ENCODE measurements at places on chromosomes 7 and 10. TPM values are rescaled to one million over a fixed set of nuclear protein-coding genes. Genes with fewer than 3 reads are reported as not detected.
A peak's percentile ranks its signal among the peaks of the same experiment; 100 is the strongest.

- peak; percentile 55 for DNase-seq
These were observed 117.7 kb upstream of the LANCL2 start for GRCh38 chr7:55247428-55247827.

STAG3 gene
- 0.96 TPM for total RNA-seq

SH2D4B gene
- total RNA-seq: not detected

- no peak for DNase-seq
These were observed 120.0 kb downstream of the MKX start for GRCh38 chr10:27625452-27626211.

DNA sequence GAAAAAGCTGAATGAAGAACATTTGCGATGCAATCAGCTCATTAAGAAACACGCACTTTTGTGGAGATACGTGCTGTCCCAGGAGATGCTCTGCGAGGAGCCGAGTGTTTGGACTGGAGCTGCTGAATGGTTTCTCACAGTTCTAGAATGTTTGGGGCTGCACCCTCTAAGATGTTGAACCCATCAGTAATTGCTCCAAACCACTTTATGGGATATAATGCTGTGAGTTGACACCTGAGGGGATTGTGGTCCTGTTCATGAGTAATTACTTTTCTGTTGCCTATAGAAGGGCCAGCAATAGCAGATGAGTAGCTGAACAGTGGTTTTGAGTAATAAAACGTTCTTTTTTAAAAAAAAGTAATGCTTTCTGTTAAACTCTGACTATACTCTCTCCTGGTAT, 63.1 kb downstream of the IKZF1 start:
- no peak for DNase-seq

DNA sequence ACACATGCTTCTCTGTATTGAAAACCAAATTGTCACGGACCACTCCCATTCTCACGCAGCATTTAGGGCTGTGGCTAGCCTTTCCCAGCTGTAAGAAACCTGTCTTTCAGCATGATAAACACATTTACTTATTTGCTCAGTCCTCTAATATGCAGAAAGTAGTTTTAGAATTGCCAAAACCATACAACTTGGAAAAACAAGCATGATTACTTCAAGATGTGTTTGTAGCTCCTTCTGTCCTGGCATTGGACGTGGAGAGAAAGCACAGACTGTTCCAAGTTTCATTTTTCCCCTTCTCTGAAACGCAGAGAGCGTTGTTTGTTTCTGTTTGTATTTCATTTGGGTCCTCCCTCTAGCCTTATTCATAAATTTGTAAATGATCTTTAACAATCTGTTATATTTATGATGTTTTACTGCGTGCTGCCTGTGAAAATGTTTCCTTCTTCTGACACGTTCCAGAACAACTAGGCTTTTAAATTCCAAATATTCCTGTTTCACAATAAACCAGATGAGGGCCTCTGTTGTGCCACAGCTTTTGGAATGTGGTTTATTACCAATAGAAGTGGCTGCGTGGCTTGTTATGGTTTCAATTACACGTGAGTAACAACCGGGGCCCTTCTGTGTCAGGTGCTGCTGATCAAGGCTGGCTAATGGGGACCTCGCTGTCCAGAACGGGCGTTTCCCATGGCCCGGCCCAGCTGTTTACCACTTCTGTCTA, 26.1 kb downstream of the MNX1 start:
- DNase-seq: peak; percentile 44

DNA sequence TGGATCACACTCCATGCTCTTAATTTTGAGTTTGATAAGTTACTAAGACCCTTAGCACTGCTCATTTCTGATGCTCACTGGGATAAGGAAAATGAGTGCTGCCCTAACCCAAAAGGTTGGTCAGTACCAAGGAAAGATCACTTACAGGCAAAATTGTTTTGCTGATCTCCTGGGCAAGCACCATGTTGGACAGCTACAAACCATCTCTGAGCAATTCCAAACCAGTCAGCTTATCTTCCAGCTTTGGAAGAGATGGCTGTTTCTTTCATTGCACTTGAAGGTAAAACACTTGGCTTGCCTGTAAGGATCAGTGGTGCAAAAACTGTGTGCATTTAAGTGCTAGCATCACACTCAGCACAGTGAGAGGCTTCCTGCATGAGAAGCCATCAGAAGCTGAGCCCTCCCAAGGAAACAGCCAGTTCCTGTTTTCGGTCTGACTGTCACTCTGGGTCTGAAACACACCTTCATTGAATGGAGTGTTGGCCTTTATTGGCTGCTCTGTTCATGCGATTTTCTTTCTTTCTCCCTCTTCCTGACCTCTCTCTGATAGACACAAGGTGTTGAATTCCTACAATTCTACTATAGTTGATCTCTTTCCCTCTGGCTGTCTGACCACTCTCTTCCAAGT, 126.4 kb upstream of the GHITM start:
- DNase-seq: no peak

- peak; percentile 90 for DNase-seq
These were observed 150.1 kb upstream of the SHH start for GRCh38 chr7:155962191-155962967.

DNA sequence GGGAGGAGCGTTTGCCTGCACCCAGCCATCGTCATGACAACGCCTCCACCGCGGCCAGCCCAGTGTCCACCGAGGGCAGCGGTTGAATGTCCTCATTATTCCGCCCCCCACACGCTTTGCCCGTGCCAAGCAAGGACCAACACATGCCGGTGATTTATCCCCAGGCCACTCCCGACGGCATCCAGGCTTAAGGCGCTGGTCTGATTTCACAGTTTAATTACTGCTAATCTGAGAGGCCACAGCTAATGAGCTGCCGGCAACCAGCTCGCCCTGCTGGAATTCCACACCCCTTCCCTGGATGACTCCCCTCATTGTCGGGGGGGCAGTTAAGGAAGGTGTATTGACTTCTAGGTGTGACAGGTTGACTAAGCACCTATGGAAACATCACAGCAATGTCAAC, 432.3 kb downstream of the DNAJB6 start:
- DNase-seq: no peak

- DNase-seq: no peak
These were observed 10.3 kb downstream of the PWWP2B start for GRCh38 chr10:132407243-132407746.

SPDYE2 gene
- total RNA-seq: not detected

GRCh38 chr10:35498693-35499092, 106.4 kb upstream of the GJD4 start:
- DNase-seq: no peak

TAS2R4 gene
- total RNA-seq: 0.06 TPM

DNA sequence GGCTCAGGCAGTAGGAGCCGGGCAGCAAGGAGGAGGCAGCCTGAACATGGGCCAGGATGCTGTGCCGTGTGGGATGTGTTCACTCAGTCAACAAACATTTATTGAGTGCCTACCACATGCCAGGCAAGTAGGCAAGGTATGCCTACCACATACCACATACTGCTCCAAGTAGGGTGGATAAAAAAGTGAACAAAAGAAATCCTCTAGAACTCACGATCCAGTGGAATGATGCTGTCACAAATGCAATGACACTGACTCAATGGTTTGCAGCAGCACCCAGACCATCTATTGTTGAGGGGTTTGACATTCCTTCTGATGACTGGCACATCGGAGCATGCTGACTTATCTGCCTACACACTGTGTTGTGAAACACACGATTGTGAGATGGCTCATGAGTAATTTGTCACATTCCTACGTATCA, 413.5 kb downstream of the NRG3 start:
- DNase-seq: no peak

GRCh38 chr10:16227674-16228073, 209.1 kb upstream of the PTER start:
- DNase-seq: no peak

- no peak for DNase-seq
These were observed 71.0 kb upstream of the STK17A start for GRCh38 chr7:43511769-43512515.

DNA sequence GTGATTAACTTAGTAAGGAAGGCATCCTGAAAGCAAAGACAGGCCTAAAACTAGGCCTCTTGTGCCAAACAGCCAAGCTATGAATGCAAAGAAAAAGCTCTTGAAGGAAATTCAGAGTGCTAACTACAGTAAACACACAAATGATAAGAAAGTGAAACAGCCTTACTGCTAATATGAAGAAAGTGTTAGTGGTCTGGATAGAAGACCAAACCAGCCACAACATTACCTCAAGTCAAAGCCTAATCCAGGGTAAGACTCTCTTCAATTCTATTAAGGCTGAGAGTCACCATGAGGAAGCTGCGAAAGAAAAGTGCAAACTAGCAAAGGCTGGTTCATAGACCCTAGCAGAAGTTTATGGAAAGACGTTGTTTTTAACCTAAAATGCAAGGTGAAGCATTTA, 66.0 kb downstream of the IPMK start:
- DNase-seq: no peak

PLAU gene
- 614 TPM for total RNA-seq

ENTPD1 gene
- not detected for total RNA-seq

GRCh38 chr10:120966657-120967045, 115.5 kb downstream of the WDR11 start:
- no peak for DNase-seq

GRCh38 chr7:143384148-143384547, 3.0 kb downstream of the ZYX start:
- DNase-seq: peak; percentile 78

SMARCD3 gene
- total RNA-seq: 150 TPM

DNA sequence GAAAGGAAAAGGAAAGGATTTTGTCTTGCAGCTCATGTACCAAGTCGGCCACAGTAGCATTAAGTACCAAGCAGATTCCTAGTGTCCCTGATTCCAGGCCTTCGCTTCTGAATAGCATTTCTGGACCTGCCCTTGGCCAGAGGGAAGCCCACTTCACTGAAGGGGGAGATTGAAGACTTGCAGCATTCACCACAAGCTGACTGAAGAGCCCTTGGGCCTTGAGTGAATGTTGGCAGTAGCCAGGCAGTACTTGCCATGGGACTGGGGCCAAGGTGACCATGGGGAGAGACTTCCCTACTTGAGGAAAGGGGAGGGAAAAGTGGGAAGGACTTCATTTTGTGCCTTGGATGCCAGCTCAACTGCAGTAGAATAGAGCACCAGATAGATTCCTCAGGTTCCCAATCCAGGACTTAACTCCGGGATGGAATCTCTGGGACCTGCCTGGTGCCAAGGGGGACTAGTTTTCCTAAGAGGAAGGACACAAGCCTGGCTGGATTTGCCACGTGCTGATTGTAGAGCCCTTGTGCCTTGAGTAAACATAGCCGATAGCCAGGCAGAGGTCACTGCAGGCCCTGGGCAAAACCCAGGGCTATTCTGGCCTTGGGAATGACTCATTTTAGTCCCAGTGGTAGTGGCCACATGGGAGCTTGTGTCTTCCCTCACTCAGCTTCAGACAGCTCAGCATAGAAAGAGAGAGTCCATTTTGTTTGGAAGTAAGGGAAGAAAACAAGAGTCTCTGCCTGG, 141.7 kb upstream of the KCND2 start:
- DNase-seq: no peak

DNA sequence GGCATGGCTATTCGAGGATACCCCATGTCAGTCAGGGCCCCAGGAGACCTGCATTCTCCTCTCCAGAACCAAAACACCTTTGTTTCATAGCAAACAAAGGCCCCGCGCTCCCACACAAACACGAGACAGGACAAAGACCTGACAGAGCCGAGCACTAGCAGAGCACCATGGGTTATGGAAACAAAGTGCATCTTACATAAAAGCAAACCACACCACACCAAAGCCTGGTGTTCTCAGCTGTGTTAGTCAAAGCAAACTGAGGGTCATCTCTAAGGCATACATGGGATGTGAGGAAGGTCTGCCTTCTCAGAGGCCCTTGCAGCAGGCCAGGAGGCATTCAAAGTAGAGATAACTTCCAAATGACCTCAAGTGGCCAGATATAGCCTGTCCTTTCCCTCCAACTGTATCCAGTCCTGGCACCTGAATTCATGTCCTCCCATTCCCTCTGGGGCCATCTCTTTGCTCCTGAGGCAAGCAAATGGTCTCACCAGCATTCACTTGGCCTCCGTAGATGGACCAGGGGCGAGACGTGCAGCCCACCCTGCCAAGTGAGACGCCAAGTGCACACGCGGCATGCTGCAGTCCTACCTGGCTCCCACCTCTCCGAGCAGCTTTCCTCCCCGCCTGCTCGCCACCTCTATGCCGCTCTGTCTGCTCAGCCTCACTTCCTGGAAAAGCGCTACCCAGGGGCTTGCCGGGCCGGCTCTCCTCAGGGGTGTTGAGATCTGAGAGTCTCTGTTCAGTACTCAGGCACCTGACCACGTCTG, 45.3 kb upstream of the PDLIM1 start:
- DNase-seq: no peak

GRCh38 chr7:129370812-129371211, 63.4 kb upstream of the STRIP2 start:
- no peak for DNase-seq

GRCh38 chr7:16982640-16983350, 101.0 kb upstream of the AGR3 start:
- DNase-seq: peak; percentile 71

DNA sequence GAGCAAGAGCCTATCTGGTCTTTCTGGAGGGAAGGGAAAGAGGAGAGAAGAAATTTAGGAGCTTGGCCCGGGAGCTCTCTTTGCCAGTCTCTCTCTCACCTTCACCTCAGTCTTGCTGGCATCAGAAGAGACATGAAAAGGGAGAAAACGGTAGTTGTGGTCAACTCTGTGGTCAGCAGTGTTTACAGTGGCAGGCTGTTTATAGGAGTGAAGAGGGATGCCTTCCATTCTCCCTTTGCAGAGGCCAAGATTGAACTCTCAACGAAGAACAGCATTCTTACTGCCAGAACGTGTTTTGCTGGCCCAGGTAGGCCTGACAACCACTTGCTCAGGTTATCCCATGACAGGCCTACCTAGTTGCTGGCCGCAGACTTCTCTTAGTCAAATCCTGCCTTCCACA, 133.3 kb downstream of the CCDC3 start:
- DNase-seq: no peak

- no peak for DNase-seq
These were observed 131.9 kb downstream of the CDH23 start for GRCh38 chr10:71528371-71529206.

EPO gene
- total RNA-seq: not detected

DNA sequence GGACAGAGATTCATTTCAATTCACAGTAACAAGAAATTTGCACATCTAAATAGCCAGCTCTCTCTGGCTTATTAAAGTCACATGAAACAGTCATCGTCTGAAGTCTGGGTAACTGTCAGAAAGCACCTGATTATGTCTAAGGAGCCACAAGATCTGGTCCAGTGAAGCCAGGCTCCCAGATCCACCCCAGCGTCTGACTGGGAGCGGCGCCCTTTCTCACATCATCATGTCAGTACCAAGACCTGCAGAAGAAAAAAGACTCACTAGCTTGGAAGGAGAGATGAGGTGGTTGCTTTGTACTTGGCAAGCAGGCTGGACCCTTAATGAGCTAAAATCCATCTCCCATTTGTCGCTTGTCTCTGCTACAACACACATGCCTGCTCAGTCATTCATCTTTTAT, 58.4 kb downstream of the VOPP1 start:
- no peak for DNase-seq

DNA sequence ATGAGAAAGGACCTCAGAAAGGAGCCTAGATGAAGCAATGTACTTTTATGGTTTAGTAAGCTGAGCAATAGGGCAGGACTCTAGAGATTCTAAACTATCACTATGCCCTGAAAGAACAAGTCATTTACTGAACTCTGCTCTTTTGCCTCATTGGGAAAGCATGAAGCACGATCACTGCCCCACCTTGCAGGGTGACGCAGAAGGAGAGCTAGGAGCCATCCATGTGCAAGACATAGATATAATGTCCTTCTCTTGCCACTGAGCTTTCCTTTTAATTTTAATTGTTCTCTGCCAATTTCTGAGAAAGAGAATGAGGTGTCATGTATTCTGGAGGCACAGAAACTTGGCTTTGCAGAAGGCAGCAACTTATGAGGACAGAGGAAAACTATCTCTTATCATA, 108.3 kb downstream of the SORCS1 start:
- no peak for DNase-seq

- no peak for DNase-seq
These were observed 12.8 kb downstream of the LRRN3 start for GRCh38 chr7:111103678-111104274.

PRKCQ gene
- not detected for total RNA-seq

Measured in LHCN-M2 (cell line).